ENCODE measurements at places on chromosomes 7 and 10.

DNA sequence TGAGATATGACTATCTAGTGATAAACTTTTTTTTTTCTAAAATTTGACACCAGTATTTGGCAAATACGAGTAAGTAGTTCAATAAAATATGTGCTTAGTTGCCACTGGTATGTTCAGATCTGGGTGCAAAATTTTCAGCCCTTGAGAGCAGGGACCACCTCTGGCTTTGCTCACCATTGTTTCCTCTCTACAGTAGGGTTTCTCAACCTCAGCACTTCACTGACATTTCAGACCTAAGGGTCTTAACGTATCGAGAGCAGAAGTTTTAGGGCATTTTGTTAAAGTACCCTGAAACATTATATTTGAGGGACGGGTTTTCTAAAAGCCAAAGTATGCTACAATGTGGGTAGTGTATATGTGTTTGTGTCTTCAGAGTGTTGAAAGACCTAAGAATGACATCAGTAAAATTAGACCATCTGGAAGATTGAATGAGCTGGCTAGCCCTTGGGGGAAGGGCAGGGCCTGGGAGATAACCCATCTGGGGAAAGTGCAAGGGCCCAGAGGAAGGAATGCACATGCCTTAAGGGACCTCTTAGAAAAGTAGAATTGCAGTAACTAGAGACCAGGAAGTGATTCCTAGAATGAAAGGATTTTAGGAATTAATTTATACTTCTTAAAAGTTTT is 11.8 kb downstream of the BZW2 start:
- DNase-seq = no peak

GRCh38 chr7:159218170-159218569 is 73.5 kb upstream of the VIPR2 start:
- DNase-seq = no peak

GRCh38 chr10:104447906-104448305 is 94.3 kb downstream of the CFAP58 start:
- no peak for DNase-seq

GRCh38 chr10:123470336-123470921 is 195.7 kb upstream of the GPR26 start:
- DNase-seq = no peak

GRCh38 chr7:68699090-68699711 is 899.1 kb upstream of the AUTS2 start:
- DNase-seq = no peak

GRCh38 chr10:92969151-92969550 is 91.4 kb upstream of the CYP26C1 start:
- no peak for DNase-seq

DNA sequence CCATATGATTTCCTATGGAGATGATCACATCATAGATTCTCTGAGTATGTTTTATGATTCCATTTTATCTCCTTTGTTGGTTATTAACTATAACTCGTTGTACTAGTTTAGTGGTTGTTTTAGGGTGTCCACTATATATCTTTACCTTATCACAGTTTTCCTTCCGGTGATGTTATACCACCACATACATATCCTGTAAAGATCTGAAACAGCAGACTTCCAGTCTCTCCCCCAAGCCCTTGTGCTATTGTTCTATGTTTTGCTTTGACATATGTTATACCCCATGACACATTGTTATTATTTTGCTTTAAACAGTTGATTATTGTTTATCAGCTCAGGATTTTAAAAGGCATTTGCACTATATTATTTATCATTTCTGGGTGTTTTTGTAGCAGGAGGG is 7.3 kb downstream of the IL15RA start:
- DNase-seq = no peak

DNA sequence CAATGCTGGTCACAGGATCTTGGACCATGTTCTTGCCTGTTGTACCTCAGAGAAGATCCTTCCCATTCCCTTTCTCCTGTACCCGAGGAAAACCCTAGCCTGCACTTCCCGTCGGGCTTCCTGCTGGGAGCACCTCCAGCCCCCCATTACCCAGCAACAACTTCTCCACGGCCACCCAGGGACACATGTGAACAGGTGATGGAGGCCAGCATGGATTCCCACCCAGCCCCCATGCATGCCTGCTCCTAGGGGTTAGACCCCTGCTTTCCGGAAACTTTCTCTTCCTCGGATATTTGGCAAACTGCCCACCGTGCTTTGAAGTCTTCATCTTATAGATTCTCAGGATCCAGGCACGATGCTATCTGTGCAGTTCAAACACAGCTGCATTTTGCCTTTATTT is 67.3 kb downstream of the CALML3 start:
- DNase-seq = no peak

DNA sequence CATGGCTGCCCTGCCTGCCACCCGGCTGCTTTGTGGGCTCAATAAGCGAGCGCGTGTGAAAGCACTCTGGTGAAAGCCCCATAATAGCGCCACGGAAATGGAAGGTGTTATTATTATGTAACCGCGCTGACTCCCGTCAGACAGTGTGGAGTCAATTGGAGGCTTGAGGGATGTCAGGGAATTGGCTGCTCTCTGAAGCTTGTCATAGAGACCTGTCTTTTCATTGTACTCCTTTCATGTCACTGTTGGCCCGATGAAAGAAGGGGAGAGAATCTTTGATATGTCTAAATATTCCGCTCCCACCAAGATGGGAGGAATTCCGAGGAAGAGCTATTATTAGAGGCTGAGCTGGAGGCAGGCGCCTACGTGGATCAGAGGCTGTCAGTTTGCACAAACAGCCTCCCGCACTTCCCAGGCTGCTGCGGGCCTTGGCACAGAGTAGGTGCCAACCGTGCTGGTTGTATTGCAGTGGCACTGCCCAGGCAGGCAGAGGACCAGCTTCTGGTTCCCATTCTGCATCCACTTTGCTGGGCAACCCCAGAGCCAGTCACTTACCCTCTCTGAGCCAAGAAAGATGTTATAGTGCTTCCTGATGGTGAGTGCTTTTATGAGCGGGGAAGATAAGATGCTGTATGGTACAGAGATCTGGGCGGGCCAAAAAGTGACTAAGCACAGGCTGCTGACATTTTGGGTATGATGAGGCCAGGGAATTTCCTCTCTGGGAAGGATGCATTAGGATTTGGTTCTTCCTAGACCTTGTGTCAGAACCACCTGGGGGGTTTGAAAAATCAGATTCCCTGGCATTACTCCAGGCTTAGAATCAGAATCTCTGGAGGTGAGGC is 151.4 kb downstream of the RPS24 start:
- DNase-seq = no peak

GRCh38 chr7:33050535-33051318 is 11.8 kb downstream of the NT5C3A start:
- peak; percentile 3 for DNase-seq

DNA sequence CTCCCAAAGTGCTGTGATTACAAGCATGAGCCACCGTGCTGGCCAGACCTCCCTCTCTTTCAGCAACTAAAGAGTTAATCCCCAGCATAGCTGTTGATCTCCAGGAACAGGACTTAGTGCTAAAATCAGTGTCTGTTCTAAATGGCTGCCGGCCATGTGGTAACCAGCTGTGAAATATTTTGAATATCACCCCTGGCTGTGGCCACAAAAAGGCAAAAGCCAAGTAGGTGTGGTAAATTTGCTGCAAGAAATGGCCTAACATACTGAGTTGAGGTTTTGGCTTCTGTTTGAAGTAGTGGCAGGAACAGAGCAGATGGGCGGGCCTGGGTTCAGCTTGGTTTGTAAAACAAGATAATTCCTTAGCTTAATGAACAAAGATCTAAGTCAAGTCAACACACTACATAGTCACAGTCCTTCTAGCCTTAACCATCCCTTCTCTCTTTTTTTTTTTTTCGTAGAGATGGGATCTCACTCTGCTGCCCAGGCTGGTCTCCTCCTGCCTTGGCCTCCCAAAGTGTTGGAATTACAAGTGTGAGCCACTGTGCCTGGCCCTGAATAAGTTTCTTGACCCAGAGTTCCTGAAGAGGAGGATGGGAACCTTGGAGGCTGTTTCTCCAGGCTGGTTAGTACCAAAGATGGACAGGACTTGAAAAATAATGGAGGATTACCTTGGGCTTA is 22.7 kb upstream of the AGFG2 start:
- DNase-seq = peak; percentile 25

GRCh38 chr7:68679459-68680234 is 918.6 kb upstream of the AUTS2 start:
- no peak for DNase-seq

- no peak for DNase-seq
These were observed 3.5 kb downstream of the AQP1 start for GRCh38 chr7:30915005-30915601.

DNA sequence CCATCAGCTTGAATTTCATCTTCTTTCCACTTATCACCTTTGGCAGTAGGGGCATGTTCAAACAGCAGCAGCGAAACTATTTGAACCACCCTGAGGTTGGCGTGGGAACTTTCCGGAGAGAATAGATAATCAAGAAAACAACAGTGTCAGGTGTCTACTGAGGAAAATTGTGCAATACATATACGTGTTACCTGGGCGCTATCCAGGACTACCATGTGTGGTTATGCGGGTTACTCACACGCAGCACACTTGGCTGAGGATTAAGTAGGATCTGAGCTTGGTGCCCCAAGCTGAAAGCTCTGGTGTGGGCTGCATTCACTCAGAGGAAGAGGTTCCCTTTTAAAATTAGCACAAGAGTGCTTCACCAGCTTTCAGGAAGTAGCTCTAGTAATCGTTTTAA is 8.8 kb upstream of the ABI1 start:
- DNase-seq = no peak

DNA sequence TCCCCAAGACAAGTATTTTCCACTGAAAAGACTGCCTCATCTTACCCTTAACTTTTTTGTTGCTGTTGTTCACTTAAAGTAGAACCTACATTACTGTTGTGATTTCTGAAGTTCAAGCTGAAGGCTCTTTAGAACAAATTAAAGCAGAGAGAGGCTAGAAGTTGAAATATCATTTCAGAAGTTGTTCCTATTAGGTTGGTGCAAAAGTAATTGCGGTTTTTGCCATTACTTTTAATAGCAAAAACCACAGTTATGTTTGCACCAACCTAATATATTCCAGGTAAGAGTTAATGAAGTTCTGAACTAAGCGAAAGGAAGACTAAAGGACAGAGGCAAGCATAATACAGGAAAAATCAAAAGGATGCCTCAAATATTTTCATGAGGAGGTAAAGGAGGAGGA is 153.7 kb downstream of the CACNA2D1 start:
- DNase-seq = no peak

GRCh38 chr7:16668049-16668858 is 22.3 kb downstream of the BZW2 start:
- no peak for DNase-seq

DNA sequence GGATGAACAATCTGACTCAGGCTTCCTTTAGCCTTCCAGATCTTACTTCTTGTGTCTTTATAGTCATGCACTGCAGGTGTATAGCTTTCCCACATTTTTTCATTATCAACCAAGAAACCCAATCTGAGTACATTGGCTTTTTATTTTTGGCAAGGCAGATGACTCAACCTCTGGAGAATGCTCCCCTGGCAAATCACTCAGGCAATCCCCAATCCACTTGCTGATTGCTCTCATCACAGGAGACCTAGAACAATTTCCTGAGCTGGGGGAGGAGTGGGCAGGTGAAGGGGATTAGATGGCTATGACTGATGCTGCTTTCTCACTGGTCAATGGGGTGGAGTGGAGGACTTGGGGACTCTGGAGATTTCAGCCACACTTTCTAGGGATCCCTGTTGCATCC is 134.4 kb downstream of the SLC16A9 start:
- no peak for DNase-seq

DNA sequence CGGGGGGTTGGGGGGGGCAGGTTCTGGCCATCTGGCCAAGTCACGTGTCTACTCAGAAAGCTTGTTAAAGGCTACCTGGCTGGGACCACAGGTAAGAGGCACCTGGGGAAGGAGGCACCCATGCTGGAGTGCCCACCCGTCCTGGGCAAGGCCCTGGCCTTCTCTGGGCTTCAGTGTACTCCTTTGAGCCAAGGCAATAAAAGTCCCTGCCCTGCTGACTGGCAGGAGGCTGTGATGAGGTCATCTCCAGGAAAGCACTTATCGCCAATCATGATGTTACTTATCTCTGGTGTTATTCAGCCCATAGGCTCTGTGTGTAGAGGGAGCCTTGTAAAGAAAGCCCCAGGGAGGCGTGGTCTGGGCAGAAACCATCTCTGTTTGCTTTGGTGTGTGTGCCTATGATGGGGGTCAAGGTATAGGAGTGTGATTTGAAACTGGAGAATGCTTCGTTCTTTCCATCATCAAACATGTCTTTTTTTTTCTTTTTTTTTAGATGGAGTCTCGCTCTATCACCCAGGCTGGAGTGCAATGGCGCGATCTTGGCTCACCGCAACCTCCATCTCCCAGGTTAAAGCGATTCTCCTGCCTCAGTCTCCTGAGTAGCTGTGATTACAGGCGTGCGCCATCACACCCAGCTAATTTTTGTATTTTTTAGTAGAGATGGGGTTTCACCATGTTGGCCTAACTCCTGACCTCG is 2.5 kb upstream of the CLDN4 start:
- DNase-seq = no peak

DNA sequence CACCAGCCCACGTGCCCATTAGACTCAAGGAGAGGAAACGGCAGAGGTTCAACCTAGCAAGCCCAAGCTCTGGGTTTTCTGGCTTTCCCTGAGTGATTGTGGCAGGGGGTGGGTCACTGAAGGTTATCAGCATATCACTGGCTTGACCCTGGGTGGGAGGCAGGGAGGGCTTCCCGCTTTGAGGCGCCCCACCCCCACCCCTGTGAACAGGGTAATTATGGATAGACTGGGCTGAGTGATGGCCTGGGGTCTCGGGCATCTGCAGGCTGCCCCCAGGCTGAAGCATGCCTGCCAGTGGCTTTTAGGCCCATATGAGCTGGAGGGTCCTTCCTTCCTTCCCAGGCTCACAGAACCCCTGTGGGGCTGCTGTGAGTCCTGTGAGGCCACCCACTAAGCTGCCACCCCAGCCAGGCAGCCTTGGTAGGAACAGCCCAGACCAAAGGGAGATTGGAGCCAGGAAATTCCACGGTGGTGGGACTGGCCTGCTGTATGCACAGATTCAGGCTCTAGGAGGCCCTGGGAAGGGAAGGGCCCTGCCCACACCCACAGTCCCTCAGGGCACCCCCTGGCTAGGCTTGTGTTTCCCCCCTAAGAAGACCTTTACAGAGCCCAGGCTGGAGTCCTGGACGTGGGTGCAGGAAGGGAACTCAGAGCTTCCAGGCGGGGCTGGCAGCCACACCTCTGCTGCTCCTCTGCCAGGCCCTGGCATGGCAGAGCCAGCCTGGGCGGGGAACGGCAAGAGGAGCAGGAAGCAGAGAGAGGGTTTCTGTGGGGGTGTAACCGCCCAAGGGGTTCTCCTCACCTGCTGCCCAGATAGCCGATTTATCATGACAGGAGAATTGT is 33.1 kb downstream of the GPRIN2 start:
- no peak for DNase-seq

DNA sequence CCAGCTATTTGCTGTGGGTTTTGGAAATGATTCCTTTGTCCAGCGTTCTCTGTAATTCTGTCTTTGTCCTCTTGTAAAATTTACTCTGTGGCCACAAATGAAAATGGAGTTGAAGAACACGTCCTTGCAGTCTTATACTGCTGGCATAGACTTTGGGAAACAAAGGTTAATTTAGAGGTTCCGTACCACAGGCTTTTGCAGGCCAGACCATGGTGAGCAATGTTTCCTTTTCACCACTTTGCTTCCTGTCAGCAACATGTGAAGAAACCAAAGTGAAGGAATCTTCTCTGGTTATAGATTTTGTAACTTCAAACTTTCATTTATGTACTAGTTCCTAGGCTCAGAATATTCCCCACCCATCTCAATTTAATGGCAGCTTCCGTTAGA is 488.5 kb downstream of the MDFIC start:
- DNase-seq = no peak

- peak; percentile 94 for DNase-seq
These were observed 10.4 kb downstream of the ATG9B start for GRCh38 chr7:151013733-151014497.

Measured in T follicular helper cell (primary cell).